ENCODE measurements at places on chromosomes 5 and 9.

DNA sequence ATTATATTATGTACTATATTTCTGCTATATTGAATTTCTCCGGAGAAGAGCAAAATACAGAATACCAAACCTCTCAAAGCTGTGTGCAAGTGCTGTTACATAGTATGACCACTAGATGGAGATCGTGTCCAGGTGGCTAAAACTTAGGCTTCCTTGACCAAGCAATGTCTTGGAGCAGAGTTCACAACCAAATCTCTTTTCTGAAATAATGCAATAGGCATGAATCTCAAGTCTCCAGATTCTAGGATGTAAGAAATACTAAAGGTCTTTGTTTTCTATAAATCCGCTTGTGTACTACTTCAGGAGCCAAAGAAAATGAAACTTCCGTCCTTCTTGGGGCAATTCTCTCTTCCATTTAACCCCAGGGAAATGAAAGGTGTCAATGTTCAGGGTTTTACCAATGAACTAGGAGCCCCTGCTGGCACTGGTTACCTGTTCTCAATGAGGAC, 181.5 kb upstream of the RAI14 start:
- DNase-seq = peak; percentile 73

DNA sequence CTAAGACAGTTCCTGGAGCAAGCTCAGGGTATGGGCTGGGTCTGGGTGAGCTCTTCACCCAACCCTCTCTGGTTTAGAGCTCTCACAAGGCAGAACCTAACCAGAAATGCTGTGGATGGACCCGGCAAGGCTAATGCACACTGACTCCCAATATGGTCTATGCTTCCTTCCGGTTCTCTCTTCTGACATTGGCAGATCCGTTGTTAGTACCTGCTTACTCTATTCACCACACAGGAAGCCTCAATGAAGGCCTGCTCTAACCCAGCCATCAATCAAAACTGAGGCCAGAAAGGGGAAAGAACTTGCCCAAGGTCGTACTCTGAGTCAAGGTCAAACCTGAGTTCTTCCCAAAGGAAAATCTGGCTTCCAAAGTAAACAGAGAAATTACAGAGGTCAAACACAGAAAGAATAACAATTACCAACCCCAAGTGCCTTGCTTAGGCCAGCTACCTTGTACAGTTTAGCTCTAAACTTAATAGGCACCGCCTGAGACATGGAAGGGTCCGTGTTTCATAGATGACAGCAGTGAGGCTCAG, 46.0 kb upstream of the AKNA start:
- no peak for DNase-seq

DNA sequence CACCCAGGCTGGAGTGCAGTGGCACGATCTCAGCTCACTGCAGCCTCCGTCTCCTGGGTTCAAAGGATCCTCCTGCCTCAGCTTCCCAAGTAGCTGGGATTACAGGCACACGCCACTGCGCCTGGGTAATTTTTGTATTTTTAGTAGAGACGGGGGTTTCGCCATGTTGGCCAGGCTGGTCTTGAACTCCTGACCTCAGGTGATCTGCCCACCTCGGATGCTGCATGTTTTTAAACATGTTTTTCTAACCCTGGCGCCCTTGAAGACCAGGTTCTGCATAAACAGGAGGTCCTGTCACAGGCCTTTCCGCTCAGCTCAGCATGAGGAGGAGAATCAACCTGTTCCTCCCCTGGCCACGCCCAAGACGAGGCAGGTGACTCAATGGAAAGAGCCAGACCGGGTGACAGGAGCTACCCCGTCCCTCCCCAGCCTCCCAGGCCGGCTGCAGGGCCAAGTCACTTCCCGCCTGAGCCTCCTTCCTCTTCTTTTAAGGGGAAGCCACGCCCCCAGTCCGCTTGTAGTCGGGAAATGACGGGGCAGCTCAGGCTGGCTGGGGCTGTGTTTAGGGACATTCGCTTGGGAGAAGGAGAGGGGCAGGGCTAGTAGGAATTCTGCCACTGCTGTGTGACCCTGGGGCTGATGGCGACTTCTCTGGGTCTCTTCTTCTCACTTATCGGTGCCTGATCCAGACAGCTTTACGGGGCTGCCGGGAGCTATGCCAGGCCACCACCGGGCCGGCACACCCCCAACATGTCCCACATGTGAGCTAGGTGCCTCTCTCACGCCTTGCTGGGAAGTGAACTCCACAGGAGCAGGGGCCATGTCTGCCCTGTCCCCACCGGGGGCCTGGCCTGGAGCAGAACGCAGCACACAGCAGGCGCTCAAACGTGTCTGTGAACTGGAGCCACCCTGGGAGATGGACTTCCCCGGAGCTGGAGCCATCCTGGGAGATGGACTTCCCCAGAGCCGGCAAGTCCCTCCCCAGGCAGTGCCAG, 6.1 kb downstream of the NOTCH1 start:
- peak; percentile 94 for DNase-seq

DNA sequence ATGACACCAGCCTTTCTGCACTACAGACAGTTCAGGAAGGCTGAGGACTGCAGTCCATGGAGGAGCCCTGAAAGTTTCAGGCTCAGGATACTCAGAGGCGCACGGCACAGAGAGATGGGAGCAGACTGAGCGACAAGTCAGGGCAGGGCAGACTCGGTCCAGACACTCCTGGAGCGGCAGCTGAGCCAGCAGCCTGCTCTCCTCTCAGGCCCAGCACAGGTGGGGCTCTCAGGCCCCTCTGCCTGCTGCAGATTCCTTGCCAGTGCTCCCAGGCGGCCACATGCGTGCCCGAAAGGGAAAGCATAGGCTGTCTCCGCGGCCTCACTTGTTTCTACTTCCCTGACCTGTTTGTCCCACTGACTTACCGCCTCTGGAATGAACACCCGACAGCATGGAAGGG, 228.3 kb downstream of the IRX2 start:
- DNase-seq = no peak

- no peak for DNase-seq
Measured at GRCh38 chr5:538801-539468, 14.7 kb upstream of the SLC9A3 start.

GRCh38 chr5:105508519-105508918, 1945.9 kb upstream of the NUDT12 start:
- DNase-seq = peak; percentile 53

DNA sequence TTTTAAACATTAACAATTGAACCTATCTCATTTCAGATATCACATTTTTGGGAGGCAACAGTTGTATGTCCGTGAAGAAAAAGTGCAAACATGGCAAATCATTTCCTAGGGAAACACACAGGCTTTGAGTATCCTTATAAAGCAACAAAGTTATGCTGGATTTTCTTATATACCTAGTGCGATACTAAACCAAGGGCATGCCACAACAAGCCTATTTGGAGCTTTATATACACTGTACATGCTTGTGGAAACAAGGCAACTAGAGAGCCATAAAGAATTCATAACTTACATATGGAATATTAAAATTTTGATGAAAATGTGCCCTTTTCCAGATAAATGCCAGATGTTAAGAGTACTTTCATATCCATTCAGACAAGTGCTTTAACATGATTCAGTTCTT, 191.4 kb downstream of the DCP2 start:
- DNase-seq = no peak

- no peak for DNase-seq
Measured at GRCh38 chr9:94630281-94630680, 9.0 kb downstream of the FBP1 start.

GRCh38 chr5:40991168-40991980, 79.8 kb downstream of the MROH2B start:
- DNase-seq = peak; percentile 96

GRCh38 chr5:109102096-109102690, 307.6 kb downstream of the PJA2 start:
- DNase-seq = no peak

- peak; percentile 41 for DNase-seq
Measured at GRCh38 chr5:132020568-132021339, 9.3 kb upstream of the ACSL6 start.

DNA sequence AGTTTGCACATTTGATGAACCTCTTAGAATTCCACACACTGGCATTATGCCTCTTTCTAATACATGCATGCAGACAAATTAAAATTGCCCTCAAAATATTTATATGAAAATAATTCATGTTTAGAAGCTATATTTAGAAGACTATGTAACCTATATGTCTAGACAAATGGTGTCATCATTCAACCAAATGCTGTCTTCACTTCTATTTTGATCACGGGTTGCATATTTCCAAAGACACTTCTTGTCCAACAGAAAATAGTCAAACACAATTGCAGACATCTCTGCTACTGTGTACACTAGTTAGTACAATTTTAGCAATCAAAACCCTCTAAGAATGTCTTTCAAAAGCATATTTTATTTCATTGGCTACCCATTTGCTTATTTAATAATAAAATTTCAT, 114.0 kb downstream of the FBXO38 start:
- no peak for DNase-seq

DNA sequence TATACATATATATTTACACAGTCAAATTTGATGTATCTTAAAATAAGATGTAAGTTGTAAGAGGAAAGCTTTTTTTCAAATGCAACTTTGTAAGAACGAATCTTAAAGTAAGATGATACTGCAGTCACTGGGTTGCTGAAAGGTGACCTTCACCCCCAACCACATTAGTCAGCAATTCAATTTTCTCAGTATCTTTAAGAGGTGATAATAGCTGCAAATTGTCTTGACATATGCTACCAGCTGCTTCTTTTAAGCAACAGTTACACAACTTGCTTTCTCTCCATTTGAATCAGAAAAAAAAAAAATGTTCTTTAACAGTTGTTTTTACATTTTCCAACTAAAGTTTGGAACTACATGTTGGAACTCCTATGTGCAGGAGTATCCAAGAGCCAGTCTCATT, 246.6 kb upstream of the CCNG1 start:
- no peak for DNase-seq

GRCh38 chr5:124185716-124186115, 560.7 kb downstream of the ZNF608 start:
- DNase-seq = no peak

DNA sequence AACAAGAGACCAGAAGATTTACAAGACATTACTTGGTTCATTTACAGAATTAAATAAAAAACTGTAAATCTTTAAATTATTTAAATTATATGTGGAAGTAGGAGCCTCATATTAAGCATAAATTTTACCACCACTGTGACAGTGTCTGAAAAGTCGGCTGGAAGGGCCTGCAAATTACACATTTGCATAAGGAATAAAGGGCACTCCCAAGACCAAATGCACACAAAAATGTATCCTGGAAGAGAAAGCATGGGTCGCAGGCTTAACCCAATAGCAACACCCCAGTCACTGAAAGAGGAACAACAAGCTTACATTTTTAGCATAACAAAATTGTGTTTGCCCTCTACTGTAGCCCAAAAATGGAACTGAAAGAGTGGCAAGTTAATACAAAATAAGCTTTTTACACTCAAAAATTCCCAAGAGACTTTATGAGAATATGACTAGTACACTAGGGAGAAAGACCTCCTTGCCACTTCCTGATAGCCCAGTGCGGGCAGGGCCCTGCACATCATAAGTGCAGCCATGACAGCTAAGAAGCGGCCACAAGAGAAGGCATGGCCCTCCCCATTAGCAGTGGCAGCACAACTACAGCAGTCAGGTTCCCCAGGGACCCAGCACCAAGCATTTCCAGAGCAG, 482.0 kb downstream of the DTWD2 start:
- no peak for DNase-seq

GRCh38 chr9:69589156-69589555, 83.0 kb downstream of the APBA1 start:
- DNase-seq = no peak

DNA sequence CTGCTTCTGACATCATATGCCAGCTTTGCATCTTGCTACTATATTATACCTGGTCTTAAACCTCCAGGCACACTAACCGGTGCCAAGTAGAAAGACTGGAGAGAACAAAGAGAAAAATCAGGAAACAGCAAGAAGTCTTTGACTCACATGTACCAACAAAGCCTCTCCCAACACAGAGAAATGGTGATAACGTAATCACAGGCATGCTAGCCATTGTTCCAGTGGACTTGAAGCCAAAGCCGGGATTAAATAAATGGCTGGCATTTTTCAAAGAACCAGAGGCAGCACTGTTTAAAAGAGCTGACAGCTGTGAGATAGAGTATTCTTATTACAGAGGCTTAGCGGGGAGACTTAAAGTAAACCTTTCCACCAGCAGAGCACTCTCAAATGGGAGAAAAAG, 148.4 kb upstream of the NFIL3 start:
- DNase-seq = no peak

- DNase-seq = no peak
Measured at GRCh38 chr5:39169081-39169480, 50.3 kb downstream of the FYB1 start.

GRCh38 chr5:119179857-119180641, 109.2 kb downstream of the DMXL1 start:
- peak; percentile 28 for DNase-seq

DNA sequence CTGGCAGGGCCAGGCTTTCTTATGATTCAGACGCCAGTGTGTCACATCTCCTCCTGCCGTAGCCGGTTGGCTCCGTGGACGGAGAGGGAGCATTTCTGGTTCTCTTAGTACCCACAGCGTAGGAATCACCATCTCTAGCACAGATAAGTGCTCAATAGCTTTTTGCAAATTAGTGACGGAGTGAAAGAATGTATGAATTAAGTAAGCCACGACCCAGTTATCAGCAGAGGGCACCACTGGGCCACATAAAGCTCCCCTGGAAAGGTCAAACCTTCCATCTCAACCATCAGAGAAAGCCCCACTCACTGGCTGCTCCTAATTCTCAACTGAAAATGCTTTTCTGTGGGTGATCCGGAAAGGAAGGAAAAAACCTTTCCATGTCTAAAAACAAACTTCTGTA, 317.0 kb upstream of the ADCY2 start:
- peak; percentile 25 for DNase-seq

GRCh38 chr5:905139-905642, 12.5 kb downstream of the TRIP13 start:
- no peak for DNase-seq

DNA sequence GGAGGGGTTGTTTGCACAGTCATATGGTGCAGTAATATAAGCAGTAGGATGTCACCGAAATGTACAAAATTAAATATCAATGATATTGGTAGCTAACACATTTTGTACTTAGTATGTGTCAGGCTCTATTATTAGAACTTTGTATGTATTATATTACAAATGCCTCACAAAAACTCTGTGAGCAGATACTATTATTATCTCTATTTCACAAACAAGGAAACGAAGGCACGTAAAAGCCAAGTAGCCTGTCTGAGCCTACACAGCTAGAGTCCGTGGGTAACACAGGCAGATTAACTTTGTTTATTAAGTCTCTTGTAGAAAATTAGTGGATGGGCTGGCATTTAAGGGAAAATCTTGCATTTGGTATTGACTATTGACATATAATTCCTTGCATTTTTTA, 284.3 kb upstream of the DAB2 start:
- DNase-seq = no peak

DNA sequence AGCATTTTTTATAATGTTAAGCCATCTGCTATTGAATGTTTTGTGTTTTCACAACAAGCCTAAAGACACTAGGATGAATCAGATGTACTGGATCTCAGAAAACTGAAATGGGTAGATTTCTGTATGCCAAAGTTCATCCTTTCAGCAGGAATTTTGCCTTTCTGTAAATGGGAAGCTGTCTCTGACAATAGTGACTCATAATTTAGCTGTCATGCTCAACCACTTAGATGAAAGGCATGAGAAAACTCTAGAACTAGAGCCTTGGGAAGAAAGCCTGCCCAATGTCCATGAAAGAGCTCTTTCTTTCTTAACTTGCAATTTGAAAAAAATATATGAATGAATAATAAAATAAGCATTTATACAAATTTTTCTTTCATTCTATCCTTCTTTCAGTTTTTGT, 616.0 kb upstream of the EDIL3 start:
- peak; percentile 57 for DNase-seq

- DNase-seq = peak; percentile 66
Measured at GRCh38 chr5:148290271-148291195, 21.7 kb upstream of the SPINK7 start.
